ENCODE measurements at places on chromosomes 1 and 21.
A peak's percentile ranks its signal among the peaks of the same experiment; 100 is the strongest.

GRCh38 chr1:61005614-61006580 is 76.5 kb upstream of the NFIA start:
- no peak for DNase-seq

GRCh38 chr1:156259805-156260204 is 11.9 kb upstream of the PAQR6 start:
- DNase-seq: no peak

DNA sequence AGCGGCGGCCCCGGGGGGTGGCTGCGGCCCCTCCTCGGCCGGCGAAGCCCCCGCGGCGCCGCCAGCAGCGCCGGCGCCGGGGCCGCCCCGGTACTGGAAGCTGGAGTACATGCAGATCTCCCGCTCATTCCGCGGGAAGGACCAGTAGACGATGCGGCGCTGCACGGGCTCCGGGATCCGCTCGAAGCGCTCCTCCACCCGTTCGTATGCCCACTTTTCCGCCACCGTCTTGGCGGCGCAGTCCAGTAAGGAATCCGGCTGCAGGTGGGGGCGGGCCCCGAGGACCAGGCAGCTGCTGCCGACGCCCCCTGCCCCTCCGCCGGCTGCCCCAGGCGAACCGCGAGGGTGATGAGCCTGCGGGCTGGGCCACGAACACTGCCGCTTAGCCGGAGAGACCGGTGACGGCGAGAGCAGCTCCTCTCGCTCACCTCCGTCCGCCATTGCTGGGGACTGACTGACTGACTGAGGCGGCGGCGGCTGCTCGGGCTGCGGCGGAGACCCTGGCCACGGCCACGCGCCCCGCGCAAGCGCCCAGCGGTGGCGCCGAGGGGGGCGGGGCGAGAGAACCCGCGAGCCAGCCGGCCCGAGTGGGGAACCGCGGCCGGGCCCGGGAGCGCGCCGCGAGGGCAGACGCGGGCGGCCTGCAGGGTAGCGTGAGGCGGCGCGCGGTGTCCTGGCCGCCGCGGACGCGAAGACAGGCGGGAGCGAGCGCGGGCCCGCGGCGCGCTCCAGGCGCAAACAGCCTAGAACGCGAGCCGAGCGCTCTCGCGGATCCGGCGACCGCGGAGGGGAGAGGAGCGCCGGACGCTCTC is at the start of gene ZSWIM5:
TSS of gene ZSWIM5 (minus strand) at position 696 of the 812 bp plus-strand sequence. CDS start at position 441, 255 bp downstream.
- DNase-seq: peak; percentile 61

DNA sequence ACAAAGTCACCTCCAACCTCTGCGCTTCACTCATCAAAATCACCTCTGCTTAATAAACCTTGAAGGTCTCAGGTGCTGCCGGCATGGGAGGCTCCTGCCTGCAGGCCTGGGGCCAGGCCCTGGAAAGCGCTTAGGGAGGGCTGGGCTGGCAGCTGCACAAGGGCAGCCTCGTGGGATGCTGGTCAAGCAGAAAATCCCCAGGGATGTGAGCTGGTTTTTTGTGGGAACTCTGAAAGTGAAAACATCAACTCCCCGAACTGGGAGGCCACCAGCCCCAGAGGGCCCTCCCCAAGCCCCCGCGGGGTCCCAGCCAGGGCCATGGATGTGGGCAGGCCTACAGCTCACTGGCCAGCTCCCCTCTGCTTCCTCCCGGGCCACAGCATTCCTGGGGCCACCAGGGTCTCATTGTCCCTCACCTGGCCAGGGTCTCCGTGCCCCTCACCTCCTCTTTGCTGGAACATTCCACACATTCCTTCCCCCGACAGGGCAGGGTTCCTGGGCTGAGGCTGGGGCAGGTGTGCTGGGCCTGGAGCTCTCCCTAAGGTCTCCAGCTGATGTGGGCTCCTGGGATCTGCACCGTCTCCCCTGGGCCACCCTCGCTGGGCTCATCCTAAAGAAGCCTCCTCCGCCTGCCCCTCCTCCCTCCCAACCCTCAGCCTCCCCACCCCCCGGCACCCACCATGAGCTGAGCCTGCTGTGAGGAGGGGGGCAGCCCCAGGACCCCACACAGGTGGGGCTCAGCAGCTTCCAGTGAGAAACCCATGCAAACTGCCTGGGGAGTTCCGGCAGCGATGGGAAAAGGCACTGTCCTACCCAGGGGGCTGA is 36.0 kb upstream of the POFUT2 start:
- no peak for DNase-seq

- DNase-seq: no peak
These were observed 383.9 kb downstream of the KIF26B start for GRCh38 chr1:245538671-245539070.

DNA sequence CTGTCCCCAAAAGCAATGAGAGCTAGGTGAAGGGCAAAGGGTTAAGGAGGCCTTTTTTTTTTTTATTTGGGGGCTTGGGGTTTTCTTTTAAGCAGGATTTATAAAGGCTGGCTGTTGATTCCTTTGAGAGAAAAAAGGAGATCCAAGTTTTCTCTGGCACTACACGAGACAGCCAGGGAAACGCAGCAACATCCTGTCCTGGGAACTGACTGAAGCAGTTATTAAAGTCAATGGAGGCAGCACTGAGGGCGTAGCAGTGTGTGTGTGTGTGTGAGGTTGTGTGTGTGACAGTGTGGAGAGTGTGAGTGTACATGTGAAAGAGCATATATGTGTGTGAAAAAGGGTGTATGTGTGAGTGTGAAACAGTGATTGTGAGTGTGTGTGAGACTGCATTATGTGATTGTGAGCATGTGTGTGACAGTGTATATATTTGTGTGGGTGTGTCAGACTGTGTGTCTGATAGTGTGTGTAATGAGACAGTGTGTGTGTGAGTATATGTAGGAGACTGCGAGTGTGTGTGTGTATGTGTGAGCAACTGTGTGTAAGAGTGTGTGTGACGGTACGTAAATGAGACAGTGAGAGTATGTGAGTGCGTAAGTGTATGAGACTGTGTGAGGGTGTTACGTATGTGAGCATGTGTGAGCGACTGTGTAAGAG is 65.9 kb upstream of the TIAM1 start:
- DNase-seq: no peak

DNA sequence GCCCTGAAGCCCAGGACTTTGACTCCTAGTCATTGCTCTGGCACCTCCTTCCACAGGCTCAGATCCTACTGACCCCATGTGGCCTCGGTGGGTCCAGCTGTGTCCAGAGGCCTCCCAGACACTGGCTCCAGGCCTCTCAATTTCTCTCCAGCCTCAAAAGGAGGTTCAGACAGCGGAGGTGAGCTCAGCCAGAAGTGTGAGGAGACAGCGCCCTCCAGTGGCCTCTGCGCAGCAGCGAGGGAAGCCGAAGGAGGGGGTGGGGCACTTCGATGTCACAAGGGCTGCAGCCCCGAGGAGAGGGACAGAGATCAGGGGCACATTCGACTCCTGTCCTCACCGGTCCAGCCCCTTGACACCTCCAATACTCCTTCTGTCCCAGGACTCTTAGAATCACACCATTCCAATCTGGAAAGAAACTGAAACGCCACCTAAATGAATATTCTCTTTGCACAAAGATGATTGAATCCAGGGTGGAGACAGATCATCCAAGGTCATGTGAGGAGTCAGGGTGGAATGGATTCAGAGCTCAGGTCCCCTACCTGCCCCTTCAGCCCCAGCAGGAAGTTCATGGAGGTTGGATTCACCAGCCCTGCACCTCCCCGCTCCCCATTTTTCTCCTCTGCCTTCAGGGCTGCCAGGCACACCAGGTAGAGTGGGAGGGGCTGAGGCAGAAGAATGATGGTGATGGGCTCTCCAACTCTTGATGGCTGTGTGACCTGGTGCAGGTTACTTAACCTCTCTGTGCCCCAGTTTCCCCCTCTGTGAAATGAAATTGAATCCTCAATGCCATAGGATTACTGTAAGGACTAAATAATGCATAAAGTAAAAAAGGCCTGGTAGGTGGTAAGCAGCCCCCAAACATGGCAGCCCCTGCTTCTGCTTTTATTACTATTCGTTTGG is 34.8 kb upstream of the ZBTB40 start:
- DNase-seq: peak; percentile 82

DNA sequence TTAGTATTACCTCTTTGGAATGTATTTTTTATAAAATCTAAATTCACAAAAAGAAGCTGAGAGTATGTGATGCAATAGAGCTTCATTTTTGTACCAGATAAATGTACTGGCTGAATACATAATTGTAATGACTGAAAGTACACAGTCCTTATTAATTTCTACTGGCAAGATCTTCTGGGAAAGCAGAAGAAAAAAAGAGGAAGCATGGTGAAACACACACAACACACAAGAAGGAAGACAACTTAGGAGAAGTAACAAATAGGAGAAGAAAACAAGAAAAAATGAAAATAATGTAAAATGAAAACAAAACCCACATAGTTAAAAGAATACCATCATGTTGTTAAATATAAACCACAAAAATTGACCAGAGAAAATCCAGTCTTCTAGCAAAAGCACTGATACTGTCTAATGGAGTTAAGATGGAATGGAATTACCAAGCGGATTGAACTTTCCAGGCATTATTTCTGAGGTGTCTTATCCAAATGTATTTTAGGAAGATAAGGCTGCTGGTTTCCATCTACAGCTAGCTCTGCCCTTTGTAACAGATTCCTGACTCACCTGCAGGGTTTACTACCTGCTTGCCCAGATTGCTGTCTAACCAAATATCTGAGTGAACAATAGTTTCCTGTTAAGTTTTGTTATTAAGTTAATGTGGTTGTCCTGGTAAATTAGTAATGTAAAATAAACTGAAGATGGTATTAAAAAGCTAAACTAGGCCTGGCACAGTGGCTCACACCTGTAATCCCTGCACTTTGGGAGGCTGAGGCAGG is 4.5 kb upstream of the COP1 start:
- no peak for DNase-seq

DNA sequence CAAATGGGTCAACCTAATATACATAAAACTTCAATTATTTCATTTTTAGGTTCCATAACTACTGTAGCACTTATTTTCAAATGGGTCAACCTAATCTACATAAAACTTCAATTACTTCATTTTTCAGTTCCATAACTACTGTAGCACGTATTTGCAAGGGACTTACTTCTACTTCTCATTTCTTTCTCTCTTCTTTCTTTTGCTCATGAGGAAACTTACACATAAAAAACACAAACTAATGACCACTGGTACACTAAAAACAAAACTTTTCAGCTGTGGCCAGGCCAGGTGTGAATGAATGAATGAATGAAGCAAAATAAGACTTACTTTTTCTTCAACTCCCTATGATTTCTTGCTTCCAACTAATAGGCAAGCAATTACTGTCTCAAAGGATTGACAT is 11.7 kb downstream of the SYDE2 start:
- no peak for DNase-seq

DNA sequence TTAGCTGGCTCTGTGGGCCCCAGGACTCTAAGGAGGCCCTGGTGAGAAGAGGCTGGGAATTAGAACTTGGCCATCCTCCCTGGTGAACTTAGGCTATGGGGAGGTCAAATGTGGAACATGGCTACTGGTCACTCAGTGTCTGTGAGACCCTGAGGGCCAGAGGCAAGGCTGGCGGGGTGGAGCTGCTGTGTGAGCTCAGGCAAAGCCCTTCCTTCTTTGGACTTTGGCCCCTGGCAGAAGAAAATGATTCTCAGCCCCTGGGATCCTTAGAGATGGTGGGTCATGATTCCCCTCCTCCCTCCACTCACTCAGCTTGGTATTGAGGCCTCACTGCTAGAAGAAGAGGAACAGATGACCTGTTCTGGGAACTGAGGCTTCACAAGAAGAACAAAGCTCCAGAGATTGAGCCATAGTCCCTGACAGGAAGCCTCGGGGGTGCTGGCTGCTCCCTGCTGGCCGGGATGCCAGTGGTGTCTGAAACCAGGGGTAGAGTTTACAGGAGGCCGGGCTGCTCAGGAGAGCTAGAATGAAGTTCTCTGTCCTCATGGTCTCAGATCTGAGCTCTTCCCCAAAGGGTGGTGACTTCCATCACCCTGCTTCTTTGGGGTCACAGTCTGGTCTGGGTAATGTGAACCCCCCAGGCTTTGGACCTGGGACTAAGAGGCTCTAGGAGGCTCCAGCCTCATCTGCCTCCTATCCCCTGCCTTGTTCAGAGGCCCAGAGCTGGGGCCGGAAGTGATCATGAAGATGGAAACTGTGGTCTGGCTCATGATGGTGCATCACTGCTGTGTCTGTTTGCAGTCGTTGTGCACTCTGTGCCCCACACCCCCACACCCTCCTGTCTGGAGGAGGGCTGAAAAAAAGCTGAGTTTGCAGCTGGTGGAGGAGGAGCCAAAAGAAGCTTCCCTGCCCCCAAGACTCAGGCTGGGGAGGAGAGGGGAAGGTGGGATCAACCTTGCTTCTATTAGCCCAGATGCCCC is 905 bp downstream of the BTBD19 start:
- no peak for DNase-seq

DNA sequence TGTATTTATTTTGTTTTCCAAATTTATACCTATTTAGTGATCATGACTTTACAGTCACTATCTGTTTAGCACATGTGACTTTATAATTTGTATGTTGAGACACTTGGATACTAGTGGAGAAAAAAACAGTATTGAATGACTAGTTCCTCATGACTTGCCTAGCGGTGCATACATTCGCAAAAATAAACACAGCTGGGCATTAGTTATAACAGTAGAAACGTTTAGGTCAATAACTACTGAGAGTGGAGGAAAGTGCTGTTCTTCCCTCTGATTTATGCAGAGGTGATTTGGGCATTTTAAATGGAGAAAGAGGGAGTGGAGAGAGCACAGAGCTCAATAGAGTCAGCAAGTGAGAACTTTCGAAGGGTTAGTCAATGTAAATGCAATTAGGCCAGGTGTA is 1679.0 kb upstream of the B3GALT2 start:
- no peak for DNase-seq

GRCh38 chr1:116033322-116033721 is 57.0 kb downstream of the SLC22A15 start:
- no peak for DNase-seq

DNA sequence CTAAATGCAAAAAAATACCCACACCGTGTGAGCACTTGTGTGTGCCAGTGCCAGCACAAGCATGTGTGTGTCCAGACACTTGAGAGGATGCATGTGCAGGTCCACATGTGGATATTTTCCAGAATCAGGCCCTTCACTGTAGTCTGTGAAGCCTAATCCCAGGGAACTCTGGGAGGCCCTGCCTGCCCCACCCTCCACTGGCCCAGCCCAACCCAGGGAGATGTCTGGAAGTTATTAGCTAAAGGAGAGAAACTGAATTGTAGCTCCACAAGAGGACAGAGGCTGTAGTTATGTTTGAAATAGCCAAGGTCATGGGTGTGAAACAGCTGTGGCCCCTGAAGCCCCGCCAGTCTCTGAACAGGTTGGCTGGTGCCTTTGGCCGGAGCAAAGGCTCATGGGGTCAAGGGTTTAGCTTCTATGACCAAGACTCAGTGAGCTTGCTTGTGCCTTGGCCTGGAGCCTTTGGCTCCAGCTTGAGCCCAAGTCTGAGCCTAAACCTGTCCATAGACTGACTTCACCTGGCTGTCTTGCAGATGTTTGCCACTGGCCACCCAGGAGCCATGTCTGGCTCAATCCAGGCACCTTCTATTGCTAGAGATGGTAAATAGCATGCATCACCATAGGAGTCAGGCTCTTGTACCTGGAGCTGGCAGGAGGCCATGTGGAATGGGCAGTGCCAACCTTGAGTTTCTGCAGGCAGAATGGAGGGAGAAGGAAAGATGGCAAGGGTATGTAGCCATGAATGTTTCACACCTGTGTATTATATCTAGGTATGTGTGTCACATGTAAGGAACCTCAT is 69.9 kb downstream of the TMEM53 start:
- no peak for DNase-seq

All from right lobe of liver (tissue), 6 donors.